Endodermal cell (in vitro differentiated cells): ENCODE measurements at places on chromosomes 5 and 9. TPM values are rescaled to one million over a fixed set of nuclear protein-coding genes. Genes with fewer than 3 reads are reported as not detected.

DNA sequence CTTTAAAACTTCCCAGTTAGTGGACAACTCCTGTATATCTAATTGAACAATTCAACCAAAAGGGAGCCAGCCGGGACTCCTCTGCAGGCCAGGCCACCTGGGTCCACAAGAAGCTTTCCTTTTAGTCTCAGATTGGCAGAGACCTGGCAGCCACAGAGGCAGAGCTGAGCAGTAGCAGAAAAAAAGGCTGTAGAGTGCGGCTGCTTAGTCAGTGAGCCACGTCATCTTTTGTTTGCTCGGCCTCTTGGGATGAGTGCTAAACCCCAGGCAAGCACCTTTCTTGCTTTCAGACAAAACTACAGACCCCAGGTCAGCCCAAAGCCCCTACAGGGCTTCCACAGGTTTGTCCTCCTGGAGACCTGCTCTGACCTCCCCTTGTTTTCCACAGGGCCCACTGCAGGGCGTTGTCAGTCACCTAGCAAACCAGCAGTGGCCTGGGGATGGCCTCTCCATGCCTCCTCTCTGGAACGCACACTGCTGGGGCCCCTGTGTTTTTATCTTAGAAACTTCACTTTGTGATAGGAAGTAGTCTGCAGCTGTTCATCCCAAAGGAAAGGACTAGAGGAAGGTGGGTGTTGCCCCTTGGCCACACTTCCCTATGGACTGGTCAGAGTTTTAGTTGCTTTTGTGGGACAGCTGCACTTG is 49.9 kb downstream of the SHB start:
- H3K36me3 ChIP-seq = peaks cover 43% of the 10 kb centered on the region
- H3K4me3 ChIP-seq = peak overlapping the region; percentile 4
- no peaks in the 10 kb centered on the region for H3K27me3 ChIP-seq
- peak overlapping the region; percentile 54 for H3K27ac ChIP-seq
- DNase-seq = no peak

GRCh38 chr5:4563400-4563799 is 576.7 kb upstream of the ADAMTS16 start:
- H3K4me3 ChIP-seq = no peak overlapping the region
- H3K27me3 ChIP-seq = no peaks in the 10 kb centered on the region
- peak; percentile 80 for DNase-seq
- no peaks in the 10 kb centered on the region for H3K4me1 ChIP-seq
- no peaks in the 10 kb centered on the region for H3K36me3 ChIP-seq
- H3K27ac ChIP-seq = no peak overlapping the region

DNA sequence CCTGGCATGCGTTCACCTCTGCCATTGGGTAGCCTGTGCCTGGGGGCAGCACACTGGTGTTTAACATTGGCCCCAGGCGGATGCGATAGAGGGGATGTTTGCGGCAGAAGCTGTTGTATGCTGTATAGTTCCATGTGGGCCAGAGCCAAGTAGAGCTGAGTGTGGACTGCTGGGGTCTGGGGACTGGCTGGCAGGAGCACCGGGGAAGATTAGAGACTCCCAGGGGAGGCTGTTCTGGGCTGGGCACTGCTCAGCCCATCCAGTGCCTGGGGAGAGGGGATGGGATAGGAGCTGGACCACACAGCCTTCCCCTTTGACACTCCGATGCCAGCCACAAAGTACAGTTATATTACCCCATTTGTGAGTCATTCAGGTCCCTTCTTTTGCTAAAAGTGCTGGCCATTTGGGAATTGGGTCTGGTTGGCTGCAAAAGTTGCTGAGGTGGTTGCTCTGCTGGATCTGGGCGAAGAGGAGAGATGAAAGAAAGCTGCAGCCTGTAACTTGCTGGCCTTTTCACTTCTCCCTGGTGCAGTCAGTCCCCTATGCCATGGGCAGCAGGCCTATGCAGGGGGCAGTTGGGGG is 73.8 kb downstream of the RGS3 start:
- H3K27me3 ChIP-seq = no peaks in the 10 kb centered on the region
- no peak overlapping the region for H3K27ac ChIP-seq
- H3K36me3 ChIP-seq = no peaks in the 10 kb centered on the region
- peak; percentile 35 for DNase-seq

GRCh38 chr9:89536145-89536574 is 38.2 kb upstream of the SEMA4D start:
- no peaks in the 10 kb centered on the region for H3K27me3 ChIP-seq
- no peaks in the 10 kb centered on the region for H3K36me3 ChIP-seq
- DNase-seq = no peak

GRCh38 chr5:77850536-77851175 is 74.5 kb upstream of the TBCA start:
- no peak overlapping the region for H3K27ac ChIP-seq
- peaks cover 88% of the 10 kb centered on the region for H3K27me3 ChIP-seq
- H3K4me1 ChIP-seq = peaks cover 21% of the 10 kb centered on the region

- no peaks in the 10 kb centered on the region for H3K27me3 ChIP-seq
- H3K27ac ChIP-seq = no peak overlapping the region
Measured at GRCh38 chr5:159539678-159540077, 209.4 kb upstream of the IL12B start.

DNA sequence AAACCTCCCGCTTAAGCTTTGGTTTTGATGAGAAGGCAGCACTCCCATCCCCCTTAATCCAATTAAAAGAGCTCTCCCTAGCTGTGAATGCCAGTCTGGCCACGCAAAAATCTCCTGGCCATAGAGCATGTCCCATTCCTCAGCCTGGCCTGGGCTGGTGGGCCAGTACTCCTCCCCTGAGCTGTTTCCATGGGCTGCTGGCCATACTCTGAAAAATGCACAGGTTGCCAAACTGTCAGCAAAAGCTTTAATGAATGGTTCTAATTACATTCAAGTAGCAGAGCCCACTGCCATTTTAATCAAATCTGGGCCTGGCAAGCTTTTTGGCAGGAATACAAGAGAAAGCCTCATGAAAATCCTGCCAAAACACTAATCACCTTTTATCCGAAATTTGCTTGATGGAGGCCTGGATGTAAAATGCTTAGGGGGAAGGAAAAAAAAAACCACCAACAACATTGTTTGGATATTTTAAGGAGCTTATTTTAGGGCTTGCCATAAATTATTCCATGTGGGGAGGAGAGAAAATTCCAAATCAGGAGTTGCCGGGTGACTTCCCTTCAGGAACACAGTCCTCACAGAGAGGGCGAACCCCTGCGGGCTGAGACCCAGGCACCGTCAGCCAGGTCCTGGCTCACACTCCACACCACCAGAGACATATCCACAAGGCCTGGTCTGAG is 243.3 kb downstream of the SEC61B start:
- no peak for DNase-seq
- no peaks in the 10 kb centered on the region for H3K36me3 ChIP-seq
- H3K27me3 ChIP-seq = peaks cover 7% of the 10 kb centered on the region
- H3K4me1 ChIP-seq = peaks cover 12% of the 10 kb centered on the region

DNA sequence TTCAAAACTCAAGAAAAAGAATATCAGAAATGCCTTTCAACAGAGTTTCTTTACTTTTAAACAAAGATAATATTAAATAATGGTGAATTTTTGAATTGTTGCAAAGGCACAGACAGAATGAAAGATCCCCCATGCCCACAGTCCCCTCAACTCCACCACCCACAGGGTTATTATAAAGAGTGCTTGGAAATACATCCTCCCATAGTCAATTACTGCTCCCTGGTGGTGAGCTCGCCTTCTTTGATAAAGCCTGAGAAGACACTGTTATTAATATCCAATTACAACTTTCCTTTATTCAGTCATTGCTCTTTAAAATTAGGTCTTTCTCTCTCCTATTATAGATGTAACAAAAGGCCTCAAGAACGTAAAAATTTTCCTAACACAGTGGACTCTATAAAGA is 490.2 kb upstream of the RORB start:
- H3K36me3 ChIP-seq = no peaks in the 10 kb centered on the region
- H3K4me3 ChIP-seq = no peak overlapping the region
- peak; percentile 62 for DNase-seq
- no peak overlapping the region for H3K27ac ChIP-seq

GRCh38 chr9:115525111-115526058 is 407.4 kb upstream of the TNC start:
- no peak overlapping the region for H3K27ac ChIP-seq
- no peaks in the 10 kb centered on the region for H3K27me3 ChIP-seq
- peaks cover 10% of the 10 kb centered on the region for H3K4me1 ChIP-seq
- no peak for DNase-seq
- H3K4me3 ChIP-seq = no peak overlapping the region

The LRRC70 gene
- 1.4 to 2.6 TPM (median 1.6 TPM) in 3 replicates for total RNA-seq

DNA sequence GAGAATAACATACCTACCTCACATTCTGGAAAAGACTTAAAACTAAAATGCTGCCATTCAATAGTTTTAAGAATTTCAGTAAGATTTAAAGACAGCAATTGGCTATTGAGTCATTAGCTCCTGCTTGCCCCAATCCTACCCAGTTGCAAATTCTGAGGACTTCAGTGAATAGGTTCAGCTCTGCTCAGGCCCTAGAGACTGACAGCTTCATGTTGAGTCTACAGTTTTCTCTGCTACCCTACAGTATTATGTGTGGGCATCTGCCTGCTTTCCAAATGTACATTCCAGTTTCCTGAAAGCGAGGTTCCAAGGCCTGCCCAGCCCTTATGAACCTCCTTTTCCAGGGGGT is 61.5 kb downstream of the ARSB start:
- no peaks in the 10 kb centered on the region for H3K36me3 ChIP-seq
- no peaks in the 10 kb centered on the region for H3K27me3 ChIP-seq
- H3K4me3 ChIP-seq = no peak overlapping the region
- no peak overlapping the region for H3K27ac ChIP-seq

GRCh38 chr5:95712347-95712958 is 18.7 kb upstream of the RHOBTB3 start:
- peak overlapping the region; percentile 14 for H3K27ac ChIP-seq
- H3K36me3 ChIP-seq = peaks cover 58% of the 10 kb centered on the region
- DNase-seq = peak; percentile 87
- peaks cover 5% of the 10 kb centered on the region for H3K4me1 ChIP-seq
- peak overlapping the region; percentile 44 for H3K4me3 ChIP-seq

- no peaks in the 10 kb centered on the region for H3K4me1 ChIP-seq
- DNase-seq = peak; percentile 84
- no peak overlapping the region for H3K27ac ChIP-seq
- H3K4me3 ChIP-seq = no peak overlapping the region
- H3K27me3 ChIP-seq = no peaks in the 10 kb centered on the region
- H3K36me3 ChIP-seq = no peaks in the 10 kb centered on the region
Measured at GRCh38 chr5:148374690-148375360, 8.9 kb upstream of the FBXO38 start.

DNA sequence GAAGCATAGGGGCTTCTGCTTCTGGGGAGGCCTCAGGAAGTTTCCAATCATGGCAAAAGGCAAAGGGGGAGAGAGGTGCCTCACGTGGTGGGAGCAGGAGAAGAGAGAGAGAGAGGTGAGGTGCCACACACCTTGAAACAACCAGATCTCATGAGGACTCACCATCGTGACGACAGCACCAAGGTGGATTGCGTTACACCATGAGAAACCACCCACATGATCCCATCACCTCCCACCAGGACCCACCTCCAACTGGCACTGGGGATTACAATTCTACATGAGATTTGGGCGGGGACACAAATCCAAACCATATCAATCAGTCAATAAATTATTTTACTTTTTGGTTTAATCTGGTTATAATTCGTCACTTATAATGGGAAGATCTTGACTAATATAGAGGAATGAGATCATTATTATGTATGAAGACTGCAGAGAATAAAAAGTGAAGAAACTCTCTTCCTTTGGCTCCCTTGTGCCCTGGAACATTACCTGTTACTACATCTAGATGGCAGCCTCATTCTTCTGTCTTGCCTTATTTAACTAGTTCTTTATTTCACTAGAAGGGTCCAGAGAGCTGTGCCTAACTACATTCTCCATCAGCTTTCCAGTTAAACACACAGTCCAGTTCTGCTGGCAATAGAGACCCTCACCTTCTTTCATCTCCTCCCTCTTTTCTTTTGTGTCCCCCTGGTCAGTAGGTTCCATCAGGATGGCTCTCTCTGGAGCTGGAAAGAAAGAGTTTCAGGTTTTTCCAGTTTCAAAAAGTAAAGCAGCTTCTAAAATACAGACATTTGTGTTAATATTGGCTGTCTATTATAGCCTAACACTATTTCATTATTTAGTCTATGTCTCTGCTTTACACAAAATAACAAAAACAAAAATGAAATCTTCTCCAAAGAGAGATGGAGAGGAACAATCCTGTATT is 21.7 kb upstream of the SPINK7 start:
- DNase-seq = peak; percentile 65
- no peak overlapping the region for H3K27ac ChIP-seq
- no peak overlapping the region for H3K4me3 ChIP-seq
- no peaks in the 10 kb centered on the region for H3K27me3 ChIP-seq

DNA sequence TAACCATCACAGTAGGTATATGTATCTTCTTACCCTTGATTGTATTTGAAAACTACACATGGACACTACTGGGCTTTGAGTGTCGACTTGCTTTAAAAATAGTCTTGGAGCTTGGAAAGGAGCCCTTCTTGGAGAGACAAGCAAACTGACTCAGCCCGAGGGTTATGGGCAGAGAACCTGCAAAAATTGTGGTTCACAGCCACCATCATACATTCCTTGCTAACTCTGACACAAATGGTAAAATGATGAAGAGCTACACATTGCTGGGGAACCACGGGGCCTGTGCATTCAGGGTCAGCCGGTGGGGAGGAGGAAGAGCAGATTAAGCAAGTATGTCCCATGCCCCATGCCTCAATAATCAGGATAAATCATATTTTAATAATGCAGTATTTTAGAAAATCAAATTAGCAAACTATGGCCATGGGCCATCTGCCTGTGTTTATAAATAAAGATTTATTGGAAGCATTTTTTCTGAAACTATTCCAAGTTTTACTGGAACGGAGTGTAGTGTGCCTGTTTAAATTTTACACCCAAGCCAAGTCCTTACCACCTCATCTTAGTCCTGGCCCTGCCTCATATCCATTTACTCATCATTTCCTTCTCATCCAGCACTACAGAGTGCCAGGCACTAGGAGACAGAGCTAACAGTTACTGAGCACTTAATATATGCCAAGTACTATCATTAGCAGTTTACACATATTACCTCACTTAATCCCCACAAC is 195.7 kb downstream of the PALM2AKAP2 start:
- H3K4me1 ChIP-seq = no peaks in the 10 kb centered on the region
- no peak overlapping the region for H3K27ac ChIP-seq
- no peaks in the 10 kb centered on the region for H3K27me3 ChIP-seq
- DNase-seq = peak; percentile 6

The SPINK4 gene
- total RNA-seq = 0.70 and 1.3 TPM in 2 replicates
